ENCODE measurements at places on chromosomes 2 and 18.

- no peak for DNase-seq
Observed at GRCh38 chr2:67579806-67580205, 182.7 kb downstream of the ETAA1 start.

DNA sequence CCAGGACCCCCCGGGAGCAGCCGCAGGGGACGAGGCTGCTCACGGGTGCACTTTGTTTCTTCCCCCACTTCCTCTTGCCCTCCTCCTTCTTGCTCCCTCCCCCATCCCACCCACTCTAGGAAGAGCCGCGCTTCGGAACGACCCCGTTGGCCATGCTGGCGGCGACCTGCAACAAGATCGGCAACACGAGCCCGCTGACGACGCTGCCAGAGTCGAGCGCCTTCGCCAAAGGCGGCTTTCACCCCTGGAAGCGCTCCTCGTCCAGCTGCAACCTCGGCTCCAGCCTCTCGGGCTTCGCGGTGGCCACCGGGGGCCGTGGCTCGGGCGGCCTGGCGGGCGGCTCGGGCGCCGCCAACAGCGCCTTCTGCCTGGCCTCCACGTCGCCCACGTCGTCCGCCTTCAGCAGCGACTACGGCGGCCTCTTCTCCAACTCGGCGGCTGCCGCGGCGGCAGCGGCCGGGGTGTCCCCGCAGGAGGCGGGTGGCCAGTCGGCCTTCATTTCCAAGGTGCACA, 1.3 kb downstream of the SP9 start:
- DNase-seq, result no peak

GRCh38 chr2:53021828-53022227, 745.8 kb upstream of the CHAC2 start:
- DNase-seq, result no peak

- DNase-seq, result peak; percentile 20
Observed at GRCh38 chr2:98607741-98608115, 584 bp downstream of the COA5 start.

DNA sequence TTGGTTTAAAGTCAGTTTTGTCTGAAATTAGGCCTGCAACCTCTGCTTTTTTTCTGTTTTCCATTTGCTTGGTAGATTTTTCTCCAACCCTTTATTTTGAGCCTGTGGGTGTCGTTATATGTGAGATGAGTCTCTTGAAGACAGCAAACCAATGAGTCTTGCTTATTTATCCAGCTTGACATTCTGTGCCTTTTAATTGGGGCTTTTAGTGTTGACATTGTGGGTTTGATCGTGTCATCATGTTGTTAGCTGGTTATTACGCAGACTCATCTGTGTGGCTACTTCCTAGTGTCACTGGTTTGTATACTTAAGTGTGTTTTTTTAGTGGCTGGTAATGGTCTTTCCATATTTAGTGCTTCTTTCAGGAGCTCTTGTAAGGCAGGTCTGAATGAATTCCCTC, 18.8 kb downstream of the TMEM87B start:
- DNase-seq, result no peak

- no peak for DNase-seq
Observed at GRCh38 chr18:71371951-71372605, 1083.2 kb downstream of the SOCS6 start.

DNA sequence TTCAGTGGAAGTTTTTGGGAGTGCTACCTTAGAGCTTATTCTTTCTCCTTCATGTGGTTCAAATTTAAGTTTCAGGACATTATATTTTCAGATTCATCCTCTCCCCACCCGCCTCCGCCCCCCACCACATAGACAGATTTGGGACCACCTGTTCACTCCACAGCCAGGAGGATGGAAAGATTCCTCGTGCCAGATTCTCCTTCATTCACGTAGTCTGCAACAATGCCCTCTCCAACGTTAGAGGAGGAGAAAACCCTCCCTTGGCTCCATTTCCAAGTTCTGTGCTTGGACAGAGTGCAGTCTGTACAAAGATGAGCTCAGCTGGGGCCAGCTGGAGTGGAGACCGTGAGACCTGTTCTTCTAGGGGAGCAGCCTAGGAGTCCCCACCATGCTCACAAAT, 26.2 kb downstream of the POU3F3 start:
- DNase-seq, result no peak

DNA sequence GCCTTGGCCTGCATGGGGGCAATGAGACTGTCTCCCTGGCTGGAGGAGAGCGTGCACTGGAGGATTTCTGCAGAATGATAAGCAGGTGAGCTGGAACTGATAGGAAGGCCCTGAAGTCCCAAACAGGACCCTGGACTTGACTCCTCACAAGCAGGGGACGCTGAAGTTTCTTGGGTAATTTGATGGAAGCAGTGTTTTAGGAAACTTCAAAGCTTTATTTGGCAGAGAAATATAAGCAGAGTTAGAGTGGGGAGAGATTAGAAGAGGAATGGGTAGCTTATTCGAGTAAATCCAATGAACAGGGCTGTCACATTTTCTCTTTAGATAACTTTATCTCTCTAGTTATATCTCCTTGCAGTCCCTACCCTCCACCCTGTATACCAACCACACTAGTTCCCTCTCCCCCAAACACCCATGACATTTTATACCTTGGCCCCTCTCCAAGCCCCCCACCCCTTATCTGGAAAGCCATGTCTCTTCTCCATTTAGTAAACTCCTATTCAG, 73.6 kb upstream of the IGFBP5 start:
- DNase-seq, result no peak

- no peak for DNase-seq
Observed at GRCh38 chr2:15830937-15831549, 109.3 kb upstream of the MYCN start.

GRCh38 chr2:218123986-218124385, 1.8 kb upstream of the CXCR2 start:
- DNase-seq, result no peak

DNA sequence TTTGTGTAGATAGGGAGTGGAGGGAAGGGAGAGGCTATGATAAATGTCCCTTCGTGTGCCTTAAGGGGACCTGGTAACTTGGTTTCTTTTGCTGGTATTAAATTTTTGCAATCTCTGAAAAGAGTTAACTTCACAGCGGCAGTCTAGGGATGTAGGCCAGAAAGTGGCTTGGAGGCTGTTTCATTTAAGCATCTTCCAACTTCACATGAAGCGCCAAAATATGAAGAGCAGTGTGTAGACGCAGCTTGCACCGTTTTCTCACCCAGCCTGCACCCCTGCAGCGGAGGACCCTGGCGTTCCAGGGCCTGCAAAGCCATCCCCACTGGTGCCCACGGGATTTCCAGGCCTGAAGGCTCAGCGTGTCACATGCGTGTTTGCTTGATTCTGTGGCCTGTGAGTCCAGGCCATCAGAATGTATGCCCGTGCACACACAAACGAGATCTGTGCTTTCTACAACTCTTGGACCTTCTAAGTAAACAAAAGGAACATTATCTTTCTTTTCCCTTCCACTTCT, 87.2 kb upstream of the EPB41L3 start:
- no peak for DNase-seq

DNA sequence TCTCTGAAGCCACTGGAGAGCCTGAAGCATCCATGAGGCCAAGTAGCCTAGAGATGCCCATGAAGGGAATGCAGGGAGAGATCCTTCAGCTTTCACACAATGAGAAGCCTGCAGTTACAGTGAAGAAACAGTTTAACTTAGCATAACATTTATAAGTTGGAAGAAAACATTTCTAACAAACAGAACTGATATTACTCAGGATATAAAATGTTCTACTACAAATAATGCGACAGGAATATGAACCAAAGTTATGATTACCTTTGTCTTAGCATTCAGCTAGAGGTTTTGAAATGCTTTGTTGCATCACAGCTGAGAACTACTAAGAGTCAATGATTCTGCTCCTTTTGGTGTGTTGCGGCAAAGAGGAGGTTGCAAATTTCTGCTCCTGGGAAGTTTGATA, 6.9 kb upstream of the KYNU start:
- DNase-seq, result no peak

GRCh38 chr2:136114382-136114781, 3.6 kb downstream of the CXCR4 start:
- DNase-seq, result no peak

- DNase-seq, result peak; percentile 5
Observed at GRCh38 chr2:176494949-176495353, 225.7 kb downstream of the MTX2 start.

- no peak for DNase-seq
Observed at GRCh38 chr2:44753552-44754285, 187.8 kb upstream of the SIX3 start.

DNA sequence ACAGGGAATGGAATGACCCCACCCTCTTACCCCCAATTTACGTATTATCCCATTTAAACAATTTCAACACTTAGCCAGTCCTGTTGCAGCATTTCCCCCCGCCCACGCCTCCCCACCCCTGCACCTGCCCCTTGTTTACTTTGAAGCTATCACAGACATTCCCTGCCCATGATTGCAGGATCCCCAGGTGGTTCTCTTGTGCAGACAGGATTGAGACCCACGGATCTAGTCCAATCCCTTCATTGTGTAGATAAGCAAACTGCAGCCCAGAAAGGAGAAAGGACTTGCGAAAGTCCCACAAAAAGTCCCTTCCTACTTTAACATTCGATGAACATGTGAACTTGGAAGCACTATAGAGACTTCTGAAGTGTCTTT, 38.9 kb downstream of the TMEM17 start:
- DNase-seq, result no peak

DNA sequence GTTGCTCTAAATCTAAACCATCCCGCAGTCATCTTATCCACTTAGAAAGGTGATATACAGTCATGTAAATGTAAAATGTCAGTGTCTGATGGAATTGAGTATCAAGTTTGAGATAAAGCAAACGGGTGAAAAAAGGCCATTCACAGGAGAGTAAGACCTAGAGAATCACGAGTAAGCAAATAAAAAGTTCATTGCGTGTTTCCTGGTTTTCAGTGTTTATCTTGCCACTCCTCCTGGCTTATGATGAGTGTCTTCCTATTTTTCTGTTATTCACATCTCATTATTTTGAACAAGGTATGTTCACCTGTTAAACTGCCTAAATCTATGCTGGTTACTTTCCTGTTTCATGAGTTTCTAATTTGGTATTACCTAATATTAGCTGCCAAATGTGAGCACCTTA, 68.8 kb downstream of the ITGA4 start:
- no peak for DNase-seq

DNA sequence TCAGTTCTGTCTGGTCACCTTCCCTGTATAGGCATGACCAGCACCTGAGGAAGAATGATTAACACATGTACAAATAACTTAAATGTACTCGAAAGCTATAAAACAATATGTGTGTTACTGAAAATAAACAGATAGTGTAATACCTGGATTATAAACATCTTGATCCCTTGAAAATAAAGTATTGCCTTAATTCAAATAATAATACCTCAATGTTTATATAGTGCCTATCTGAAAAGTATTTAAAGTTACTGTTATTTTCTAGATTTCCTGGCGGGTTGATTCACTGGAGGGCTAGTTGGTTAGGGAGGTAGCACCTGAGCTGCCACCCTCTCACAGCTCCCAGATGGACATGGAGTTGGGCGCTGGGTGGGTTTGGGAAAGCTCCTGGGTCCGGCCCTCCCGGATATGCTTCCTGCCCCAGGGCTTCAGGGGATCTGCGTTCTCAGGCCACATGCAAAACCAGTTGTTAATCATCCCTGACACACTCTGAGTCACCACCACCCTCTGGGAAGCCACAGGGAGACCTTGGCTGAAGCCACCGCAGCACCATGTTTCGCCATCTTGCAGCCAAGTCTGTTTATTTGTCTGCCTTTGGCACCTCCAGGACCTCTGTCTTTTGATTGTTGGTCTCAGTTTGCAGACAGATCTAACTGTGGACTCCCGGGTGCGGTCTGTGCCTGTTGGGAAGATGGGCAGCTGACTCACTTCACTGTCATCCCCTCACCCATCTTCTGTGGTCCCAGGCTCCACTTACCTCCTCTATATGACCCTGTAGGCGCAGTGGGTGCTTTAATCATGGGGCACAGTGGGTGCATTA, 35.3 kb downstream of the RAB31 start:
- no peak for DNase-seq

DNA sequence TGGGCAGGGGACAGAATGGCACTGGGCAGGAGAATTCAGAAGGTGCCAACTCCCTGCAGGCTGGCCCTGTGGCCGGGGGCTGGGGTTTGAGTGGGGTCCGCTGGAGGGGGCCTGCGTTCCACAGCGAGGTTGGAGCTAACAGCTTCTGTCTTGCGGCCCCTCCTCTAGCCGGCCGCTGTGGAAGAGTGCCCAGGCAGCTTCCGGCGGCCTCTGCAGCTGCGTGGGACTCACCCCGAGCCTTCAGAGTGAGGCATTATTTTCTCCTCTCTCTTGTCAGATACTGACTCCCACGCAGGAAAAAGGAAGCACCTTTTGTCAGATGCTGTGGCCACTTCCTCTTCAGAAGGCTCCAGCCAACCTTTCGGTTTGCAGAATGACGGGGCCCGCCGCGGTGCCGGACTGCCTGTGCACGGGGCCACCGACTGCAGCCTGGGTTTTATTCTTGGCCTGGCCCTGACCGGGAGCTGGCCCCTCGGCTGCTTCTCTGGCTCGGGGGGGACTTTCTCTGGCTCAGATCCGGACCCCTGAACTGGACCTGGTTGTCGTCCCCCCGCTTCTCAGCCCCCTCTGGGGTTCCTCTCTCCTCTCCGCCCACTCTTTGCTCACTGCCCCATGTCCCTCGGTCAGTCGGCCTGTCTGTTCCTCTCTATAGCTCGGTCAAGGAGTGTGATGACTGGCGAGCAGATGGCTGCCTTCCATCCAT, 40.1 kb downstream of the ARHGAP25 start:
- DNase-seq, result no peak

DNA sequence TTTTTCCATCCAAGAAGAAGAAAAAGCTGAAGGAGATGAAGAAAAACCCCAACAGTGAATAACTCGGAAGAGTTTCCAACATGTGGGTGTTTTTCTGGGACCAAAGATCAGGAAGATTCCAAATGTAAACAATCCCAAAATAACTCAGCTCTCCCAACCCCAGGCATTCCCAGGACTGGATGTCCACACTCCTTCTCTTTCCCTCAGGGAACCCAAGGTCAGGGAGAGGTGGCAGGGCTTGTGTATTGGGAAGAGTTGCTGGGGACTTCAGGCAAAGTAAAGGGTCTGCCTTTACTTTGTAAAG, 268.0 kb downstream of the DYSF start:
- DNase-seq, result no peak

- DNase-seq, result peak; percentile 37
Observed at GRCh38 chr2:162318328-162319180, at the start of gene IFIH1. Gene IFIH1 (minus strand): TSS chr2:162318684. CDS start chr2:162318307, 377 bp downstream.

- no peak for DNase-seq
Observed at GRCh38 chr2:19942199-19942598, 40.4 kb upstream of the TTC32 start.

DNA sequence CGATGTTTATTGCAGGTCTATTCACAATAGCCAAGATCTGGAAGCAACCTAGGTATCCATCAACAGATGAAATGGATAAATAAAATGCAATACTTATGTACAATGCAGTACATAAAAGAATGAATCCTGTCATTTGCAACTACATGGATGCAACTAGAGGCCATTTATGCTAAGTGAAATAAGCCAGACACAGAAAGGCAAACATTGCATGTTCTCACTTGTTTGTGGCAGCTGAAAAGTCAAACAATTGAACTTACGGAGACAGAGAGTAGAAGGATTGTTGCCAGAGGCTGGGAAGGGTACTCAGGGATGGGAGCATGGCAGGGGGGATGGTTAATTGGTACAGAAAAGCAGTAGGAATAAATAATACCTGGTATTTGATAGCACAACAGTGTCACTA, 563.9 kb downstream of the TMX3 start:
- no peak for DNase-seq
